SK-N-SH (cell line): ENCODE measurements at places on chromosomes 6 and 20.
A peak's percentile ranks its signal among the peaks of the same experiment; 100 is the strongest.

DNA sequence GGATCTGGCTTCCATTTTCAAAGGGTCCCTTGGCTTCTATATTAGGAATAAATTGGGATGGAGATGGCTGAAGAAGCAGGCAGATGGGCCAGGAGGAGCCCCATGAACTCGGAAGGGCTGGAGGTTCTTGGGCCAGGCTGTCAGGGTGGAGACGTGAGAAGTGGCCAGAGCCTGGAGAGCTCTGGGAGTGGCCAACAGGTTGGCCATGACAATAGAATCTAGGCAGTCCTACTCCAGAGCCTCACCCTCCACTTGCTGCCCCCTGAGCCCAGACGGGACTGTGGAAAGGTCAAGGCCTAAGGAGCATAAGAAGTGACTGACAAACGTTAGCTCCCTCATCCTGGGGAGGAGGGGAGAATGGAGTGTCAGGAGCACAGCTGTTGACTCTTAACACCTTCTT lies 62.1 kb downstream of the STK35 start:
- no peak for DNase-seq

DNA sequence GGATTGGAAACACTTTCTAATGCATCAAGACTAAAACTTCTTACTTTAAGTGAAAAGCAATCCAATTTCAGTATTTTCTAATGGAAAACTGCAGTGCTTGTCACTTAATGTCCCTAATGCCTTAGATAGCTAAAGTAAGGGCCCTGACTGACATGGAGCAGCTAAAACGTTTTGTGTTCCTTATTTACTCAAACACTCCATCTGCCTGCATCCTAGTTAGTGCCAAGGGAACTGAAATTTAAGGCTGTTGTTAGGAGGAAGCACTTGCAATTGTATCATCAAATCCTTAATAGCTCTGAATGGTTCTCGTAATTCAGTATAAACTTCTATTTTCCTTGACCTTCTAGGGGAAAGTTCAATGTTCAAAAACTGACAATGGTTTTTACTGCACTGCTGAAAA lies 127.4 kb downstream of the GJA10 start:
- no peak for DNase-seq

DNA sequence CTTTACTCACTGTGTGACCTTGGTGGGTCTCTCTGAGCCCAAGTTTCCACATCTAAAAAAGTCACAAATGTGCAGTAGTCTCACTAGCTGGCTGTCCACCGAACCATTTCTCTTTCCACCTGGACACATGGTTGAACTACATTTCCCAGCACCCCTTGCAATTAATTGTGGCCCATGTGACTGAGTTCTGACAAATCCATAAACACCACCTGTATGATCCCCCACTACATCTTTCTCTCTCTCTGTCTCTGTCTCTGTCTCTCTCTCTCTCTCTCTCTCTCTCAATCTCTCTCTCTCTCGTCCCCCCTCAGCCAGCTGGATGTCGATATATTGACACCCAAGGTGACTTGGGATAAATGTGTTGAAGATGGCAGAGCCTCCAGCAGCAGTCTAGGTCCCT lies 42.8 kb downstream of the SNHG17 start:
- no peak for DNase-seq

DNA sequence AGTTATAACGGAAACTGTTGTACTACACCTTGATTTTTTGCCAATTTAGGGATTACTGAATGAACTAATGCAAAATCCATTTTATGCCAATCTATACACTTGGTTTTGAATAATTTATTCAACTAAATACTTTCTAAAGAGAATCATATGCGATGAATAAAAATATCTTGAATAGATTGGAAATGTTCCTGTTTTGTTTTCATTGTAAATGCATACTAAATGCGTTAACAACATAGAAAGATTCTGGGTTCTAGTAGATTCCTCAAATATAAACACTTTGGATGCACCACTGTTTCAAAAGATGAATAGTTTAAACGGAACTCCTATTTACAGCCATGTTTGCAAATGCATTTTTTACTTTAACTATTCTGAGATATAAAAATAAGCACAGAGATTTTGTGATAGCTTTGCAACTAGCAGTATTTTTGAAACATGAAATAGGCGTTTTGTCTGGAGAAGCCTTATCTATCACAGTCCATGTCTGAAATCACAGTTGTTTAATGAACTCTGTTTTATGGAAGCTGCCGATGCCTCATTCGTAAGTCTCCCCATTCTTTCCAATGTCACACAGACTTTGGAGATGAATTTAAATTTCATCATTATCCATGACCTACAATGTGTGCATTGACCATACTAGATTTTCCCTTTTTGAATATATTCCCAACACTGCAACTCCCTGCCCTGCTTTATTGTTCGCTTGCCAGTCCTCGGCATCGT lies 277.7 kb upstream of the QKI start:
- no peak for DNase-seq

GRCh38 chr6:18206591-18206990 lies 51.4 kb downstream of the KDM1B start:
- no peak for DNase-seq

- DNase-seq: peak; percentile 47
Measured at GRCh38 chr6:30687659-30688431, 1.4 kb upstream of the PPP1R18 start.

- no peak for DNase-seq
Measured at GRCh38 chr6:149771185-149771584, 21.6 kb downstream of the PCMT1 start.

- DNase-seq: no peak
Measured at GRCh38 chr6:28729501-28730402, 194.0 kb downstream of the TRIM27 start.

DNA sequence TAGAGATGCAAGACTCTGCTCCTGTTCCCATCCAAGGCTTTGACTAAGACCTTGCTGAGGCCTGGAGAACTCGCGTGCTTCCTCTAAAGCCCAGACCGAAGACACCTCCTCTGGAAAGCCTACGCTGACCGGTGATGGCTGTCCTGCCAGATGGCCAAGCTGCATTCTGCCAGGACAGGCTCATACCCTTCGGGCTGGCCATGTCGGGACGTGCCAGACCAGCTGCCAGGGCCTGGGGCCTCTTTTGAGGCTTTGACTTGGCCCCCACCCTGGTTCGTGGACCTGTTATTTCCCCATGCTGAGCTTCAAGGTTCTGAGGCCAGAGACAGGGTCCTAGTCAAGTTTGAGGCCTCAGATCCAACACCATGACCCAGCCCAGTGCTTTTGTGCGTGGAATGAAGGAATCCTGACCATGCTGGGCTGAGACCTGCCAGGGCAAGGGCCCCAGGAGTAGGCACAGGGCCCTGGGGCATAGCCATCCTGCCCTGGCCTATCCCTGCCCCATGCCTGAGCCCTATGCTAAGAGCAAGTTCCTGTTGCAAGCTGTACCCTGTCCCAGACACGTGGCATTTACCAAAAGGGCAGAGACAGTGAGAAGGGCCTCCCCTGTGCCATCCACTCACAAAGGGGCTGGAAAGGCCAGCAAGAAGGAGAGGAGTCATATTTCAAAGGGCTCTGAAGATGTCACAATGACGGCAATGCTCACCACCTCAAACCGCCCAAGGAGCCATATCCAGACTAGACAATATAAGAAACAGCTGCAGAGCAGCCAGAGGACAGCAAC lies 42.8 kb downstream of the MRPL14 start:
- DNase-seq: no peak
